NCI-H526 treated with DMSO at 0.1 percent for 48 hours (cell line): ENCODE measurements at places on chromosomes 3 and 15.

GRCh38 chr3:44342176-44342790 is 3.7 kb downstream of the TCAIM start:
- no peak for DNase-seq

DNA sequence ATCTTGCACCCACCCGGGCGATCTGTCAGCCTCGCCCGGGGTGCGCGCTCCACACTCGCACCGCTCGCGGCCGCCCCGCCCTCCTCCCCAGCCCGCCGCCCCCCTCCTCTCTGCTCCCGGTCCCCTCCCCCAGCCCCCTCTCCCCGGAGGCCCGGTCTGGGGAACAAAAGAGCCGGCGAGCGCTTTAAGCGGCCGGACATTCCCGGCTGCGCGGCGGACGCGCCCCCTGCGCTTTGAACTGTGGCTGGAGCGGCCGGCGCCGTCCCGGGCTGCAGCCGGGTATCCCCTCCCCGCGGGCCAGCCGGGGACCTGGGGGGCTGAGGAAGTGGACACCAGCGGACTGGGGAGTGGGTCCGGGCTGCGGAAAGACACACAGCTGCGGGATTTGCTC is at the start of gene IGDCC3:
Gene IGDCC3 (minus strand): TSS at position 27 of the 391 bp plus-strand sequence. CDS start 214 bp downstream, outside the sequence.
- DNase-seq: no peak

- DNase-seq: no peak
Observed at GRCh38 chr3:180188512-180189309, 152.0 kb upstream of the PEX5L start.

DNA sequence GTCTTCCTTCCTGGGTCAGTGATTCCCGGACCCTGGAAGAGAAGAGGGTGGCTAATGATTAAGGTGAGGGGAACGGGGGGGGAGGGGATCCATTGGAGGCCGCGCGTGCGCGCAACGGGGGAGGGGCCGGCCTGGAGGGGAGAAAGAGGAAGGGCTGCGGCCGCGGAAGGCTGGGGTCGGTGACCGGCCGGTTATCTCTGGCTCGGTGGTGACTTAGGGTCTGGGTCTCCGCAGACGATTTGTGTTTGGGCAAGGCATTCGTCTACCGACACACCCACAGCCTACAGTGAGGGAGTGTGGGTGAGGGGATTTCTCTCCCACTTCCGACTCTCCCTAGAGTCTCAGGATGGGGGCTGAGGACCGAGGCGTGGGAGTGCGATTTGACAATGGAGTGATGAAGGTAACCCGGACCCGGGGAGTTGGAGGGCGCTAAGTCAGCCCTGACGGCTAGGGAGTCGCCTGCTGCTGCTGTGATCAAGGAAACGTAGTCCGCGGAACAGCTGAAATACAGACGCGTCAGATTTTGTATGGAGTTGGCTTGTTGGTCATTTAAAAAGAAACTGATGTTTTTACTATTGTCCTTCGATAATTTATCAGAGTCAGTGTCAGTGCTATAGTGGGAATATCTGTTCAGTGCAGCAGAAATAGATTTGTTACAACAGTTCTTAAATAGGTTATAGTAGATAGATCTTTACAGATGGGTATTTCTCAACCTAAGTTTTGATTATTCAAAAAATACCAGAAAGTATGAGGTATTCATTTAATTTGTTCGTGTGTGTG is 733 bp downstream of the RNF111 start:
- DNase-seq: peak; percentile 53

DNA sequence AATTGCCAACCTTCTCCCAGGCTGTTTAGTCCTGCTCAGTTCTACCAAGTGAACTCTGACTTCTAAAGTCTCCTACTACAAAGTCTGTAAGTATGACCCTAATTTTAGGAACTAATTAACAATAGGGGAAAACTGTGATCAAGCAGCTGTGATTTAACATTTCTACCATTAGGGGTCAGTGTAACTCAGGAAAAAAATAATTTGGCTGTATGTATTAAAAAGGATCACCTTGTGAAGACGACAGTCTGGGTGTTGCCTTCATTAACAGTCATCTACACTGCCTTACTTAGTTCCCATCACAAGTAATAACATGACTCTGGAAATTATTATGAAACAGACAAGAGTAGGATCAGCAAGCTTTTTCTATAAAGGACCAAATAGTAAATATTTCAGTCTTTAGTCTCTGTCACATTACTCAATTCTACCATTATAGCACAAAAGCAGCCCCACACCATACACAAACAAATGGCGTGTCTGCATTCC is 4.2 kb upstream of the NPHP3 start:
- peak; percentile 26 for DNase-seq

DNA sequence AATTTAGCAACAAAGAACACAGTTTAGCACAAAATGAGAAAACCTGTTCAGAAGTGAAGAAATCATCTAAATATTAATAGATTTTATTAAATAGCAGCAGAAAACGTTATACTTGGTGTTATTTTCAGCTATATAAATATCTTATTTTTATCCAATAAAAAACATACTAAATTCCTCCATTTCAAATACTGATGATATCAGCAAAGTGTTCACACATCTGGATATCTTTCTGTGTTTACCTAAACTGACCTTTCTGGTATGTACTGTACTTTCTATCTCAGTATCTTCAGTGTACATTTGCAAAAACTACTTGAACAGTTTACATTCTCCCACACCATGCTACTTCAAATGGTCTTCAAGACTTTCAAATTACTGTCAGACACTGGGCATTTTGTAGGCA is 179.9 kb downstream of the ZBTB20 start:
- DNase-seq: no peak

GRCh38 chr15:68364028-68364659 is 67.8 kb downstream of the ITGA11 start:
- DNase-seq: no peak

- peak; percentile 15 for DNase-seq
Observed at GRCh38 chr3:101195951-101196713, 124.2 kb downstream of the IMPG2 start.

GRCh38 chr15:65028921-65029735 is at the start of gene MTFMT:
MTFMT (minus strand) TSS chr15:65029639; CDS start chr15:65029613, 26 bp downstream.
- DNase-seq: peak; percentile 48

DNA sequence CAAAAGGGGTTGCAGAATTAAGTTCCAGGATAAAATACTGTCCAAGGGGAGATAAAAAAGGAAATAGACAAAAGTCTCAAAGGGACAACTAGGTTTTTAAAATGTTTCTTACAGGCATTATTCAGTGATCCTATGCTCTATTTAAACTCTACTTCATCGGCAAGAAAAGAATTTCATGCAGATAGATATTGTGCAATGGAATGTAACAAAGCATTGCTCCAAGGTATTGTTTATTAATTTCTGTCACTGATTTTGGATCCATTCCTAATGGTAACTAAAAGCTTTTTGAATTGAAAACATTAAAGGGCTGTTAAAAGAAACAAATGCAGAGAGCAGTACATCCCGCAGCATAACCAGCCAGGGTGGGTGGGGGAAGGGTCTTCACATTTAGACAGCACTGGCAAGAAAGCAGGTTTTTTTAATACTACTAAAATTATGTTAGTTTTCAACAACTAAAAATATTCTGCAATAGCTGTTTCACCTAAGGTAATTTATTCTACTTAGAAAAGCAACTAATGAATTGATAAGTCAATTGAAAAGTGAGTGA is 82.9 kb downstream of the THBS1 start:
- no peak for DNase-seq

GRCh38 chr15:57797568-57798267 is 91.2 kb downstream of the POLR2M start:
- no peak for DNase-seq

DNA sequence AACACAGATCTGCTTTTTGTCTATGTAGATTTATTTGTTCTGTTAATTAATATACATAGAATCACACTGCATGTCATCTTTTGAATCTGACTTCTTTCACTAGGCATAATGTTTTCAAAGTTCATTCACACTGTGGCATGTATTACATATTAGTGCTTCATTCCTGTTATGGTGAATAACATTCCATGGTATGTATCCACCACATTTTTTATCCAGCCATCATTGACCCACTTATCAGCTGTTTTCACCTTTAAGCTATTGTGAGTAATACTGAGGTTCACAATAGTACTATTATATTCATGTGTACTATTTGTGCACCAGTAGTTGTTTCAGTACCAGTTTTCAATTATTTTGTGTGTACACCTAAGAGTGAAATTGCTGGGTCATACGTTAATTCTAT is 230.6 kb upstream of the CNTN3 start:
- no peak for DNase-seq

DNA sequence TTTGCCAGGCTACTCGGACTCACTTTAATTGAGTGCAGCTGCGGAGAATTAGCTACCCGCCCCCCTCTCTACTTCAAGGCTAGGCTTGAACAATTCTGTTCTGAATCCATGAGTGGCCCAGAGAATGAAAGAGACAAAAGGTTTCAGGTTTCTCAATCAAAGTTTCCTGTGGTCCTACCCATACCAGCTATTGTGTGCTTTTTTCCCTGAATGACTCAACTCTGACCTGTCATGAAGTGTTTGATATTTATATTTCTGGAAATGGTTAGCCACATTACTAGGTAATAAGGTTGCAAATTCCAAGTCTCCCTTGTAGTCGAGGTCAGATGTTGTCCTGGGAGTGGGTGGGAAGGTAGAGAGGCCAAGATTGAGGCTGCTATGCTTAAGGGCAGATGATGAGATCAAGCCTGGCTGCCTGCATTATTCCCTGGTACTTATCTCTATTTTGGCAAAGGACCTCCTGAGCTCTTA is 392.7 kb upstream of the TBL1XR1 start:
- no peak for DNase-seq

- DNase-seq: no peak
Observed at GRCh38 chr3:134624537-134625287, 26.1 kb downstream of the KY start.

DNA sequence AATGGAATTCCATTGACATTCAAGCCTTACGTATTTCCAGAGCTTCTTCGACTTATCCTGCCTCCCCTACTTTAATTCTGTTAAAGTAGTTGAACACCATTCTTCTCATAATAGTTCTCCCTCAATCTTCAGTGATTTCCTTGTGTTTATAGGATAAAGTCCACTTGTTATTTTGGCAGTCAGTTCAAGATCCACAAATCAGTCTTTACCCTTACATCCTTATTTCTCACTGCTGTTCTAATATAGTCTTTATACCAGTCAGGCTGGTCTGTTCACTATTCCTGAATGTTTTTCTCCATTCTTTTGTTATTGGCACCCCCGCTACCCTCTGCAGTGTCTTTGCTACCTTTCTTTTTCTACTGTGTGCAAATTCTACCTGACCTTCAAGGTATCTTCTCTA is 29.7 kb downstream of the ATP6V1A start:
- no peak for DNase-seq

DNA sequence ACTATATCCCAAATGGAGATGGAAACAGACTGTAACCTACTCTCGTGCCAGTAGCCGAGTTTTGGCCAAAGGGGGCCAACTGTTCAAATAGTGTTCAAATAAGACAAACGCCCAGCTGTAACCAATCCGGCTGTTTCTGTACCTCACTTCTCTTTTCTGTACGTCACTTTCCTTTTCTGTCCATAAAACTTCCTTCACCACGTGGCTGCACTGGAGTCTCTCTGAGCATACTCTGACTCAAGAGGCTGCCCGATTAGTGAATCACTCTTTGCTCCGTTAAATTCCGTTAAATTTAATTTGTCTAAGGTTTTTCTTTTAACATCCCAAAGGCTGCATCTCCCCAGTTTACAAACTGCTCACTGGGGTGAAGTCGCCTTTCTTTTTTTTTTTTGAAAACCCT is 219.2 kb upstream of the P2RY1 start:
- no peak for DNase-seq

GRCh38 chr3:156207802-156208685 is 87.7 kb downstream of the KCNAB1 start:
- no peak for DNase-seq

DNA sequence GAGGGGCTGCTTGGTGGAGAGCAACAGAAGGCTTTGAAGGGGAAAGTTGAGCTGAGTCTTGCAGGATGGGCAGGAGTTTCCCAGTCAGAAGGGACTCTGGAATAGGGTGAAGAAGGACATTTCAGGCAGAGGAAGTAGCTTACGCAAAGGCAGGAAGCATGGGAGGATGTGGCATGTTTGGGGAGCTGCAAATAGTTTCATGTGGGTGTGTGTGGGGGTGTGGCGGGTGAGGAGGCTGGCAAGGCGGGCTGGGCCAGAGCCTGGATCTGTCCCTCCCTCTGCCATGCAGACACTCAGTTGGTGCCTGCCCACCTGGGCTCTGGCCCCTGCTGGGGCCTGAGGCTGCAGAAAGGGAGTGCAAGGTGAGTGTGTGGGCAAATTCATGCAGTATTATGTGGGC is 10.4 kb downstream of the TEX264 start:
- DNase-seq: no peak

DNA sequence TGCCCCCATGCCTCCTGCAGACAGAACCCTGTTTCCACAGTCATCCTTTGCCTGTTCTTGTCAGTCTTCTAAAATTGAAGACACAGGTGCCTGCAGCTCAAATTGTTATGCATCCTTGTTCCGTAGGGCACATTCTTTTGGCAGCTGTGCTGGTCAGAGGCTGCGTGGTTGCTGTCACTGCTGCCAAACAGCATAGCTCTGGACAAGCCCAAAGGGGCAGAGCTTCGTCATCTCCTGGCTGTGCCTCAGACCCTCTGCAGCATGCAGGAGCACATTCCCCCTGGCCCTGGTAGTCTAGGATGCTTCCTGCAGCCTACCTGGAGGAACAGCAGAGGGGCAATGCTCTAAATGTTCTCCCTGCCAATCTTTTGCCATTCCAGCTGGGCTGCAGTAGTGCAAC is 2.1 kb upstream of the FBXL22 start:
- no peak for DNase-seq
